ENCODE measurements at places on chromosomes 7 and 10.

DNA sequence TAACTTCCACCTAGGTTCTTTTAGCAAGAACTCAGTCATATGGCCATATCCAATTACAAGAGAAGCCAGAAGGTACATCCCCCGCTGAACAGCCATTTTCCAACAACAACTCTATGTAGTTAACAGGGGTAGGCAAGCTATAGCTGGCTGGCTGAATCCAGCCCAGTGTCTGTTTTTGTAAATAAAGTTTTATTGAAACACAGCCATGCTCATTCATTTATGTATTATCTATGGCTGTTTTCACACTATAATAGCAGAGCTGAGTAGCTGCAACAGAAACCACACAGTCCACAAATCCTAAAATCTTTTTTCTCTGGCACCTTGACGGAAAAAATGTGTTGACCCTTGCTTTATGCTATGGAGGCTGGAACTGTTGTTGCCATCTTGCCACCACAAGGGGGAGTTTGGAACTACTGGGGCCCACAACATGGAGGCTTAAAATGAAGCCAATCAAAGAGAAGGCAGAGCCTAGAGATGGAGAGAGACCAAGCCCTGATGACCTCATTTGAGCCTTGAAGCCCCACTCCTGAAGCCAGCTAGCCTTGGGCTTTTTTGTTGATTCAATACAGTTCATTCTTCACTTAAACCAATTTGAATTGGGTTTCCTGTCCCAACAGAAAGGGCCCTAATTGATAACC, 33.3 kb upstream of the XPNPEP1 start:
- peak; percentile 25 for DNase-seq

- no peak for DNase-seq
Observed at GRCh38 chr7:101626069-101626671, 2.9 kb downstream of the MYL10 start.

- no peak for DNase-seq
Observed at GRCh38 chr7:129606803-129607202, 4.7 kb upstream of the NRF1 start.

DNA sequence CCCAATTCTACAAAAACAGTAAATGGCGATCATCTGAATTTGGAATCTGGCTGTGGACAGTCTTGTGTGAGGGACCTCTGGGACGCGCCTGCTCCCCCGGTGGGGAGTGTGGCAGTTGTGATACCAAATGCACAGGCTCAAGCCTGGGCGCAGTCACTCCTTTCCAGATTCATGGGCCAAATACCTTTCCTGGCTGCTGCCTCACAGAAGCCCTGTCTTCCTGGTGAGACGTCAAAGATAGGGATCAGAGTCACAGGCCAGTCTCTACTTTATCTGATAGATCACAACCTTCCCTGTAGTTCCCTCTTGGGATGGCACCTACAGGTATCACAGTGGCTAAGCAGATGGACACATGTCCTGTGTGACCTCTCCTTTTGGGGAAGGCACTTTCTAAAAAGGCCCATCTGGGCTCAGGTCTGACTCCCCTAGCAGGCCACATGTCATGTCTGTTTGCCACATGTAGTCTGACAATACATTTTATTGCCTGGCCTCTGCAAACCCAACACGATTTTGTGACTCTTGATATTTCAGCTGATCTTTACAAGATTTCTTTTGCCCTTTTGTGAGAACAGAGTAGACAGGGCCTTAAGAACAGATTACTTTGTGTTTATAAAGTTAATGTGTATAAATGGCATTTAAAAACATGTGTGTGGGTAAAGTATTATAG, 150.1 kb downstream of the SNX10 start:
- DNase-seq: no peak

DNA sequence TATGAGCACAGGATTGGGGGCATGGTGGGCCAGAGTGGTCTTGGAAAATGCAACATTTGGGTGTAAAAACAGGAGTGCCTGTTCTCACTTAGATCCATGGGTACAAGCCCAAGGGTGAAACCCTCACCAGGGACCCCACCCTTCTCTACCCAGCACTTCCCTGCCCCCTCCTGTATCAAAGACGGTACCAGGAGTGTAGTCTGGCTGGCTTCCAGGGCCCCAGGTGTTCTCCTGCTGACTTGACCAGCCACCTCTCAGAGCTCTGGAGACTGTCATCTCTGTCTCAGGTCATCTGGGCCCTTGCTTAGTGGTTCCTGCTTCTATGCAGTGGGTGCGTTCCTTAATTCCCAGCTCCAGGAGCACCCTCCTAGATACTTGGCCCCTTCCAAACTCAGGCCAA, 447.2 kb downstream of the LRMDA start:
- no peak for DNase-seq

GRCh38 chr10:42801135-42801534, 18.5 kb downstream of the BMS1 start:
- no peak for DNase-seq

DNA sequence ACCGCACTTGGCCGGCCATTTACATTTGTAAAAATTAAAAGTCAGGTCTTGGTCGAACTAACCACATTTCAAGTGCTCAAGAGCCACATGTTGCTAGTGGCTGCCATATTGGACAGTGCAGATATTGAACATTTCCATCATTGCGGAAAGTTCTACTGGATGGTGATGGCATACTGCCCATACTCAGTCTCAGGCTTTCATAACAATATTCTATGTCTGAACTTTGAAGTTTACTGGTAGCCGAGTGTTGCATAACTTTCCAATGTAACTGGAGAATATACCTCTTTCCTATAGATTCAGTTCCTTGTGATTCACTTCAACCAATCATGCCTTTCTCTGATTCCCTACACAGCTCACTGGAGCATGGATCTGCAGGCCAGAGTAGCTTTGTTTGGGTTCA, 43.7 kb downstream of the PSMC2 start:
- no peak for DNase-seq

GRCh38 chr10:101291331-101292193, 62.3 kb upstream of the LBX1 start:
- DNase-seq: no peak

DNA sequence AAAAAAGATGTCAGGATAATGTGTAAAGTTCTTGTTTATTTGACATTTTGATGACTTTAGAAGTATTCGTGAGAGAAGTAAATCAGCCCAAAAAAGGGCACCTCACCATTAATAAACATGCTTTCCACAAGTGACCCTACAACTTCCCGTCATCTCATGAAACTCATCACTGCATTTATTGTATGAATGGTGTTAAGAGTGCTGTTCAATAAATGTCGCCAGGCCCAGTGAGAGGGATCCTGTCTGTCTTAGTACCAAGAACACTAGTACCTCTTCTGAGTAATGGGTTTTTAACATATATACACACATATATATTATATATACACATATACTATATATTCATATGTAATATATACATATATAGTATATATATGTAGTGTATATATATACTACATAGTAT, 61.9 kb downstream of the TMEM26 start:
- no peak for DNase-seq

DNA sequence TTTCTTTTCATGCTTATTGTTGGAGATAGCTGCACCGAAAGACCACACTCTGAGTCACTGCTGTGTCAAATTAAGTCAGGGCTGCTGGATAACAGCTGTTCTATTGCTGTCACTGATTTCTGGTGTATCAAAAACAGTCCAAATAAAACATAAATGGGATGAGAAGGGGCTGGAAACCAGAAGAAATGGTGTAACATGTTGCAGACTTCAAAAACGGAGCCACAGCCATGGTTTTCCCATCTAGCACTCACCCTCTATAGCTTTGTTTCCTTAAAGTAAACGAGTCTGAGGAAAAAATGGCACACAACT, 103.3 kb upstream of the DIP2C start:
- DNase-seq: no peak

GRCh38 chr7:55733241-55734140, 129.1 kb downstream of the SEPTIN14 start:
- no peak for DNase-seq

- DNase-seq: no peak
Observed at GRCh38 chr10:121914661-121915060, 13.2 kb downstream of the ATE1 start.

- DNase-seq: peak; percentile 63
Observed at GRCh38 chr7:139618482-139619366, 95.2 kb downstream of the CLEC2L start.

- DNase-seq: no peak
Observed at GRCh38 chr10:88228130-88228529, 355.0 kb downstream of the RNLS start.

- DNase-seq: no peak
Observed at GRCh38 chr7:158479021-158479663, 108.5 kb downstream of the PTPRN2 start.

DNA sequence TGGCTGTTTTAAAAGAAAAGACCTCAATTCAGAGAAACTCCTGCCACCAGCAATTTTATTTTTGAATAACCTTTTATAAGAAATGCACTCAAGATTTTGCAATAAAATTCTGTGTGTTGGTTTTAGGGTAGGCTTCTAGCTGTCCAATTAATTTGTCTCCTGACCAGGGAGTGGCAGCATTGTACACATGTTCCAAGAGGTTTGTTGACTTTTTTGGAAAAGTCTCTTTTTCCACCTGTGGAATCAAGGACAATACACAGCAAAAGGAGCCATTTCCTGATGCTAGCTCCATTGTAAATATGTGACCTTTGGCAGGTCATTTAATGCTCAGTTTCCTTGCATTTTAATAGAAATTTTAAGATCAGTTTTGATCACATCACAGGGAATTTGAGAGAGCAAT, 1.8 kb downstream of the GIMAP5 start:
- DNase-seq: no peak

DNA sequence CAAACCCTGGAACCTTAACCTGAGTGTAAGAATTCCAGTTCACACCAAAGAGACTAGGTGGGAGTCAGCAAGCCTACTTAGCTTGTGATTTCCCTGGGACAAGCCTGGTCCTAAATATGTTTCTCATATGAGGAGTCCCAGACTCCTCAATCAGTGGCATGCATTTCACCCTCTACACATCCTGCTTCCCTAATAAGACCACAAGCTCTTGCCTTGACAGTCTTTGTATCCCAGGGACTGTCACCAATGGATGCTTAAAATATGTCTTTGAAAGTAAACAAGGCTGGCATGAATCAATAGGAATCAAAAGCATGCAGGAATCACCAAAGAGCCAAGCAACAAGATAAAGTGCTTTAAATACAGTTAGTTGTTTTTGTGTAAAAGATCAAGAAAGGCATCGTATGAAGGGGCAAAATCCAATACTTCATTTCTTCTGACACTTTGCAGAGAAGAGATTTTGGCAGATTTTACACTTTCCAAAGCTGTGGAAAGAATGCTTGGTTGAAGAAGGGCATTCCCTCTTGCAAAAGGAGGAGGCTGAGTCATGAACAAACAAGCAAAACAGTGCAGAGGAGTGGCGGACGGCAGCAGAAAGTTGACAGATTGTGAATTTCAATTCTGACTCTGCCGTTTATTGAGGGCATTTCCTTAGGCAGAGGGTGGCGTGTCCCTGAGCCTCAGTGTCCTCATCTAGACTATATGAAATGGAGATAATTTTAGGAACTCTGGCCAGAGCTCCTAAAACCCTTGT, 8.5 kb upstream of the NFE2L3 start:
- no peak for DNase-seq

- no peak for DNase-seq
Observed at GRCh38 chr7:18228686-18229085, 201.0 kb upstream of the PRPS1L1 start.

GRCh38 chr7:90938371-90938770, 325.9 kb upstream of the FZD1 start:
- DNase-seq: no peak

DNA sequence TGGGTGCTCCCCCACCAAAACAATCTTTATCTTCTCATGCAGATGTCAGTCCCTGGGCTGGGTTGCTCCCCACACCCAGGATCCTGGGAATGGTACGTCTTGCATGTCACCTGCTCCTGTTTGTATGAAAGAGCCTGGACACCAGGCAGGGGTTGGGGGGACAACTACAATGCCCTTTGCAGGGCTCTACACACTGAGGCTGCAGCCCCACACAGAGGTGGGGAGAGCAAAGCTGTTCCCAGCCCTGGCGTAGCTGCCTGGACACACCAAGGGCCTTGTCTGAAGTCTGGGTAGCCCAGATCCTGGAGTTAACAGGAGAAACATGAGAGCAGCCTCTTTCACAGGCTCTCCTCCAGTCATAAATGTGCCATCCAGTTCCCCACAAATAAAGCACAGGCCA, 61.2 kb upstream of the TMEM72 start:
- DNase-seq: no peak

GRCh38 chr7:69643708-69644445, 45.6 kb downstream of the AUTS2 start:
- DNase-seq: no peak

DNA sequence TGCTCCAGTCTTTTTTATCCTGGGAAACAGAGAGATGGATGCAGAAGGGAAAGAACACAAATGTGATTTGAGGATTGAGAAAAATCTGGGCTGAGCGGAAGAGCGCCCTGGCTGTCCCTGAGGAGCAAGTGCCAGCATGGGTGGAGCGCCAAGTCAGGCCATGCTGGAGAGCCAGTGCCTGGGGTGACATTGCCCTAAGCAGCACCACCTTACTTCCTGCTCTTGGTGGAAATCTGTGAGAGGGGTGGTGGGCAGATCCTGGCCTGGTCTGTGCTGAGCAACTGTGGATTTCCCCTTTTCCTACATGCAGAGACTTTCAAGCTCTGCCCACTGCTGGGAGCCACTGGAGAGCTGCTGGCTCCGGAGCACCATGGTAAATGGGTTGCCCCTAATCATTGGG, 36.9 kb downstream of the DDIT4 start:
- no peak for DNase-seq

DNA sequence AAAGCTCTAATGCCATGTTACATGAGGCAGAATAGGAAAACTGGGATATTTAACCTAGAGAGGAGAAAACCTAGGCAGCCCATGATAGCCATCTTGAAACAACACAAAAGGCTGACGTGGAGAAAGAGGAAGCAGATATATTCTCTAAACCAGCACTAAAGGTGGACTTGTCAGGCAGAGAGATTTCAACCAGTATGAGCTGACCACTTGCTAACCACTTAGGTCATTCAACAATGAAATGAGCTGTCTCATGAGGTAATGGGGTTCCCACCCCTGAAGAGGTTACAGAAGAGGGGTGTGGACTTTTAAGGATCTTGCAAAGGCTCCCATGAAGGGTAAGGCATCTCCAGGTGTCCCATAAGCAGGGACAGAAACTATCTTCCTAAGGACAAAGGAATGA, 26.8 kb upstream of the EGR2 start:
- DNase-seq: no peak

GRCh38 chr7:71286336-71286735, 154.4 kb downstream of the GALNT17 start:
- DNase-seq: no peak

DNA sequence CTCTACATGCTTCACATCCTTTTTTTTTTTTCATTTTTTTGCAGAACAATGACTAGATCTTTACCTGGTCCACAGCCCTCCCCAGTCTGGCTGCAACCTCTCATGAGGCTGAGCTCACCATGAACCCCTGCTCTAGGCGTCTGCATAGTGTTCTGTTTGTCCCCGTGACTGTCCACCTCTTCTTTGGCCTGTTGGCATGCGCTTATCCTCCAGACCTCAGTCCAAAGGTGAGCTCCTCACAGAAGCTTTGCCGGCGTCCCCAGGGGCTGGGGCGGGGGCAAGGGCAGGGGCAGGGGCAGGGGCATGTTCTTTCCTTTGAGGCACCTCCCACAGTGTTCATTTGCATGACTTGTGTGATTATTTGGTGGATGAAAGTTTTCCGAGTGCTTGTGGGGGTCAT, 218.4 kb upstream of the ZNF32 start:
- no peak for DNase-seq
